Stimulated activated CD4-positive, alpha-beta T cell treated with anti-CD3 and anti-CD28 coated beads, Interleukin-4, amount 100 ng/mL, for 48 hours (primary cell): ENCODE measurements at places on chromosomes 3 and 15.

- no peak for DNase-seq
Measured at GRCh38 chr3:134279466-134279865, 28.8 kb upstream of the RYK start.

DNA sequence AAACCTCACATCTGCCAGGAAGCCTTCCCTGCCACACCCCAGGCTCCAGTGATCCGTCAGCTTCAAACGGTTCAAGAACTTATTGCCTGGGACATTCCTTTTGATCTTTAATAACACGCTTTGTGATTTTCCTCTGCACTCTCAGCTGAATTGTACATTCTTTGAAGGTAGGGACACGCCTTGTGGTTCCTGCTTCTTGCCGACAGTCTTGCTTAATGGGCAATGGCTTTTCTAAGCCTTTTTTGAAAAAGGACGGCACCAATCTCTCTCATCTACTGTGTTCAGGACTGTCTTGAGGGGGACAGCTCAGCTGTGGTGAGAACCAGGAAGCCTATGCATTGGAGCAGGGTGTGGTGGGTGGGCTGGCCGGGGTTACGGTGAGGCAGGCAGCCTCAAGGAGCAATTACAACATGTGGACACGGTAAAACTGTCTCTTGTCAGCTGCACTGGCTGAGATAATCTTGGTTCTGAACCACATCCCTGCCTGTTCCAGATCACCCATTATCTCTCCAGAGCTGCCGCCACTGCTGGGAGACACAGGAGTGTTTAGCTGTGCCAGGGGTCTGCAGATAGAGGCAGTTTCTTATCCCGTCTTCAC is 46.0 kb upstream of the GLCE start:
- DNase-seq: no peak

DNA sequence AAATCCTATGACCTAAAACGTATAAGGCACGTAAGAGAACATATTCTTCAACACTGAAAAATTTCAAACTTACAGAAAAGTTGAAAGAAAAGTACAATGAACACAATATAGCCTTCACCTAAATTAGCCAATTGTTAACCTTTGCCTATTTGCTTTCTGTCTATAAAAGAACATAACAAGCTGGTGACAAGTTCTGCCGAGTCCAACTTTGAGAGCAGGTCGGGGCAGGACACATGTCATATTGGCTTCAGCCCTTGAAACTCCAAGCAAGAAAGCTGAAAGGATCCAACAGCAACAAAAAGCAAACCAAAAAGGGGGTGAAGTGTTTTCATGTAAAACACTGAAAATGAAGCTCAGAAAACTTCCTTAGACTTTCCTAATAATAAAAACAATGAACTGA is 59.1 kb downstream of the TBC1D2B start:
- DNase-seq: no peak

GRCh38 chr3:3782457-3782856 is 16.8 kb upstream of the LRRN1 start:
- no peak for DNase-seq

- DNase-seq: no peak
Measured at GRCh38 chr3:115194476-115194875, 47.4 kb upstream of the ZBTB20 start.
